ENCODE measurements at places on chromosomes 2 and 18.

- DNase-seq = no peak
Measured at GRCh38 chr2:117470311-117471095, 344.0 kb upstream of the DDX18 start.

DNA sequence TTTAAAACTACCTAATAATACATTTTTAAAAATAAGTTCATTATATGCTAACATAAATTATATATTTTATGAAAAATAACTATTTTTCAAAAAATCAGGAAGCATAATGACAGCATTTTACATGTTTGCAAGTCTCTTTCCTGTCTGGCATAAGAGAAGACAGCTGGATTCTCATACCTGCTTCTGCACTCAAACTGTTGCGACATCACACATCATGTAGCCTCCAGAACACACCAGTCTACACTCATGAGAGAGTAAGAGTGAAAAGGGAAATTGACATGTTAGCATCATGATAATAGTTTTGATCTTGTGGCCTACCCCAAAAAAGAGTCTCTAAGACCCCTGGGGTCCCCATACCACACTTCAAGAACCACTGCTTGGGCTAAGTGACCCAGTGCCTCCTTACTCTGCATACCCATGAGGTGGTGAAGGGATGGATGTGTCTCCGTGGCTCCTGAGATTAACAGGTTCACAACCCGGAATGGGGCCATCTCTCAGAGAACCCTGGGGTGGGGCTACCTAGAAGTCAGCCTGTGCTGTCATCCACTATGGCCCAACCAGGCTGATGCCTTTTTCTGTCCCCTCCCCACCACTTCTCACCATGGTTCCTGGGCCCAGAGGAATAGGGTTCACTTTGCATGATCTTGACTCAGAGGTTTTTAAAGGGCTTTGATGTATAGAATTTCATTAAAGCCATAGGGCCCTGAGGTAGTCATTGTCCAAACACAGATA, 102.6 kb upstream of the DAPL1 start:
- DNase-seq = no peak

GRCh38 chr2:239355139-239355538, 45.7 kb downstream of the HDAC4 start:
- no peak for DNase-seq

DNA sequence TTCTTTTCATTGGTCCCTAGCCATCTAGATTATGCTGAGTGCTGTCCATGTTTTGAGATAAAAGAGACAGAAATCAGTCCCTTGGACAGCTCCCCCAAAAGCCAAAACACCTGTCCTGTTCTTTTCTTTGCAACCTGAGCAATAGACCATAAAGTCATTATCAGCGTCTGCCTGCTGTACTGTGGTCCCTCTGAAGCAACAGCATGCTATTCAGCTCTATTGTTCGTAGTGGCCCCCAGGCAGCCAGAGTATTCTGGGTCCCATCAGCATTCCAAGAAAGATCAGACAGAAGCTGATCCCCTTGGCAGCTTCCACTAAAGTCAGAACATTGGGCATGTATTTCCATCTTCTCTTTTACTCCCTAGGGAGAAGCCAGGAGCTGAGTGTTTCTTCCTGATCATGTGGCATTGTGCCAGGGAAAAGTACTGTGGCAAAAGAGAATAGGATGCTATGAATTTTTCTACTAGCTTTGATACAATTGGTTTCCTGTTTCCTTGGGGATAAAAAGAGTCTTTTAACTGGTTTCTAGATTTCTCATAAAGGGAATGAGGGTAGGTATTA, 33.6 kb upstream of the ZSWIM2 start:
- no peak for DNase-seq

- no peak for DNase-seq
Measured at GRCh38 chr18:596288-596881, 403 bp upstream of the CLUL1 start.

- no peak for DNase-seq
Measured at GRCh38 chr2:200194746-200195145, 111.7 kb upstream of the SPATS2L start.

- no peak for DNase-seq
Measured at GRCh38 chr2:10412380-10412779, 35.7 kb downstream of the ODC1 start.

DNA sequence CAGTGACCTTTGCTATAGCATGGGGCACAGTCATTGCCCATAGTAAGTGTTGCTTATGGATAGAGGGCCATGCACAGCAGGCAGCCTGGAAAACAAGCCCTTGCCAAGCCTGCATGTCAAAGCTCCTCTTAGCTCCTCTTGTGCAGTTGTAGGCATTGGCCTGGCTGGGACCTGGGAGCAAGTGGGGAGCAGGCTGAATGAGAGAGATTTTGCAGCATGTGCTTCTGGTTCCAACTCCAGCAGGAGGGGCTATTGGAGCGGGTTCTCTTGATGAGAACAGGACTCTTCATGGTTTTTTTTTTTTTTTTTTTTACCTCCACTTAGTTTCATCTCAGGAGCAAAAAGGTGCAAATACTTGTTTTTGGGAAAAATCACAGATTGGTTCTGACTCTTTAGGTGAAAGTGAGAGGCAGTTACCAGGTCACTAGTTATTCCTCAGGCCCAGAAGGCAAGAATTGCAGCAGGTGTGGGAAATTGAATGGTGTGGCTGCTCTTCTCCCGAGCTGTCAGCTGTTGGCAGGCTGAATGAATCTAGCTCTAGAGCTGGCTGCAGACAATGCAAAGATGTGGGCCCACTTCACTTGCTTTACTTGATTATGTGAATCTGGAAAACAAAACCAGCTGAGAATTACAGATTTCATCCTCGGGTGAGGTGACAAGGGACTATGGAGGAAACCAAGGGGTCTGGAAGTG, 95.9 kb downstream of the MAP4K4 start:
- no peak for DNase-seq

- DNase-seq = no peak
Measured at GRCh38 chr2:980176-980575, 29.5 kb downstream of the SNTG2 start.

- DNase-seq = peak; percentile 53
Measured at GRCh38 chr2:197399887-197400540, 34.8 kb downstream of the SF3B1 start.
